MM.1S (cell line): ENCODE measurements at places on chromosomes 6 and 20.

DNA sequence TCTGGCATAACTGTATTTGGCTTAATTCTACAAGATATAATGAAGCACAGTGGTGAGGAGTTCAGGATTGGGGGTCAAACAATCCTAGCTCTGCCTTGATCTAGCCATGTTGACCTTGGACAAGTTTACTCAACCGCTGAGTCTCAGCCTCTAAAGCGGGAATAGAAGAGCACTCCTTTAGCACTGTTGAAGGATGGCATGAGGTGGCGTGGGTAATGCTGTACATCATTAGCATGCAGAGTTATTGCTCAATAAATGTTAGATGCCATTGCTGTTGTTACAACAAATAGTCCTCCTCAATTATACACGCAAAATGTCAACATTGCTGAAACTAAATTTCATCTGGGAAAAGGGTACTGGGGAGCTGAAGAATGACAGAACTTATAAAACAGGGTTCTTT lies 78.6 kb downstream of the KIF13A start:
- no peak for DNase-seq

GRCh38 chr6:135699705-135700104 lies 151.8 kb upstream of the PDE7B start:
- DNase-seq = no peak

GRCh38 chr6:42537536-42537935 lies 26.3 kb upstream of the UBR2 start:
- DNase-seq = no peak

- no peak for DNase-seq
These were observed 198.6 kb downstream of the ZDHHC14 start for GRCh38 chr6:157579467-157580031.

DNA sequence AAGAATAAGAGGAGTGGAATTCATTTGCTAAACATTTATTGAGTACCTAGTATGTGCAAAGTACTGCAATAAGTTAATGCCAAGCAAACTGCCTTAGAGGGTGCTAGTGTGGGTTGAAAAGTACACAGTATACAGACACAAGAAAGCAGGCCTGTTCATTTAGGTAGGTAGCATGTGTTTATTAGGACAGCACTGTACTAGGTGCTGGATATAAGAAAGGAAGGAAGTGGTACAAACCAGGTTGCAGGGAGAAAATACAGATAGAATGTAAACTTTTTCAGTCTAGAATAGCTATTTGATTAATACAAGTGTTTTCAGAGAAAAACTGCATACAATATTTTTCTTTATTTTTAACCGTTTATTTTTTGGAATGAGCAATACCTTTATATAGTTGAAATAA lies 68.1 kb downstream of the PHF20 start:
- DNase-seq = no peak

GRCh38 chr6:142334294-142334693 lies 32.5 kb downstream of the ADGRG6 start:
- no peak for DNase-seq

DNA sequence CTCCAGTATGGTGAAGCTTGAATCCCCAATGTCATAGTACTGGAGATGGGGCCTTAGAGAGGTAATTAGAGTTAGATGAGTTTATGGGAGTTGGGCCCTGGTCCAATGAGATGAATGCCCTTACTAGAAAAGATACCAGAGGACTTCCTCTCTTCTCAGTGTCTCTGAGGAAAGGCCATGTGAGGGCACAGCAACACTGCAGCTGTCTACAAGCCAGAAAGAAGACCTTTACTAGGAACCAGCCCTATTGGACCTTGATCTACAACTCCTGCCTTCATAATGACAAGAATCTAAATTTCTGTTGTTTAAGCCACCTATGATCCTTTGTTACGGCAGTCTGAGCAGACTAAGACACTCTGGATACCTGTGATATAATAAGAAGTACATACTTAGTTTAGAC lies 31.4 kb upstream of the AKAP7 start:
- DNase-seq = no peak

DNA sequence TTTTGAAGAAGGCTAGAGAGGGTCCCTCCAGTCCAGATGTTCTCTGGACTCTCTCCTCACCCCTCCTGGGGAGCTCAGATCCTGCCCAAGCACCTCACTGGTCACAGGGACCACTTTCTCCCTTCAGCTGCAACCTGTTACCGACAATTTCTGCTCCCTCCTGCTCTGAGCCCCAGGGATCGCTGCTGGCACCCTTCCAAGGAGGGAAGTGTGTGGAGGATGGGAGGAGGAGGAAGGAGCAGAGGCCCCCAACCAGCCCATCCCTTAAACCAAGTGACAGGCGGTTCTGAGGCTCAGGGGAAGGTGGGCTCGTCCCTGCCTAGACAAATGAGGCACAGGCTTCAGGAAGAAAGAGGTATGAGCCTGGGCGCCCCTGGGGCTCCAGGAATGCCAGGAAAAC lies 13.9 kb downstream of the PMEPA1 start:
- DNase-seq = no peak

- no peak for DNase-seq
These were observed 687.9 kb upstream of the CITED2 start for GRCh38 chr6:140062043-140063020.

DNA sequence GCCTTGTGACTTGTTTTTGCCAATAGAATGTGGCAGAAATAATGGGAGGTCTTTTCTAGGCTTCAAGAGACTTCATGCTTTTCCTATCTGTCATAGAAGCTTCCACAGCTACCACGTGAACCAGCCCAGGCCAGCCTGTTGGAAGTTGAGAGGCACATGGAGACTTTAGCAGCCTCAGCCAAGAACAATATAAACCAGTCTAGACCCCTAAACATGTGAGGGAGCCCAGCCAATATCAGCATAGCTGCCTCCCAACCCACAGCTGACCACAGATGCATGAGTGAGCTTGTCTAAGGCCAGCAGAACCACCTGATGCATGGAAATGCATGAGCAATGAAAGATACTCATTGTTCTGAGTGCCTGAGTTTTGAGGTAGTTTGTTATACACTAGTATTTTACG lies 540.7 kb upstream of the BTBD3 start:
- DNase-seq = no peak

DNA sequence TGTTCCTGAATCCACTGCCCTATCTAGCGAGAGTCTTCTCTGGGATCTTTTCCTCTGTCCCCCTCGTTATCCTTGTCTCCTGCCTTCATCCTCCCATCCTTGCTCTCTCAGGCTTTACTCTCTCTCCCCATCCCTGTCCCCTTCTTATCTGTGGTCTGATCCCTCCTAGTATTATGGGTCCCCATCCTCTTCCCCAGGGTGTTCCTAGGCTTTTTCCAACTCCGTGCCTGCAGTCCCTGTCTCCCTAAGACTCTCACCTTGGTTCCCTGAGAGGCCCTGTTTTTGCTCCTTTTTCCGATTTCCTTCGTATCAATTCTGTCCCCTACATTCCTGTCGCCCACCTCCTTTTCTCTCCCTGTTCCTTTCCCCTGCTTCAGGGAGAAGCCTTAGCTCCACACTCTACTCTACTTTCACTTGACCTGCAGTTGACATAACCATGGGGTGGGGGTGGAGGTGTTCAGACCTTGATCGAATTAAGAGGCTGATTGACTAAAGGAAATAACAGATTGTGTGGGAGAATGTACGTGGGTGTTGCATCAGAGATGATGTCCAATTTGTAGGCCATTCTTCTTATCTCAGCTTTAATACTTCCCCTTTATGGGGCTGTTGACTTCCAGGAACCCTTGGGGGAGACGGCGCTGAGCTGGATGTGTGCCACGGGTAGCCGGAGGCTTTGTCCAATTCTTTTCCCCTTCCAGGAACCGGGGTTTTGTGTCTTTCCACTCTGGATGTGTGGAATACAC lies 905 bp downstream of the PPARD start:
- DNase-seq = no peak

- DNase-seq = no peak
These were observed 217.0 kb downstream of the DLL1 start for GRCh38 chr6:170073846-170074245.

- no peak for DNase-seq
These were observed 197.4 kb upstream of the KCNG1 start for GRCh38 chr20:51220293-51220706.

DNA sequence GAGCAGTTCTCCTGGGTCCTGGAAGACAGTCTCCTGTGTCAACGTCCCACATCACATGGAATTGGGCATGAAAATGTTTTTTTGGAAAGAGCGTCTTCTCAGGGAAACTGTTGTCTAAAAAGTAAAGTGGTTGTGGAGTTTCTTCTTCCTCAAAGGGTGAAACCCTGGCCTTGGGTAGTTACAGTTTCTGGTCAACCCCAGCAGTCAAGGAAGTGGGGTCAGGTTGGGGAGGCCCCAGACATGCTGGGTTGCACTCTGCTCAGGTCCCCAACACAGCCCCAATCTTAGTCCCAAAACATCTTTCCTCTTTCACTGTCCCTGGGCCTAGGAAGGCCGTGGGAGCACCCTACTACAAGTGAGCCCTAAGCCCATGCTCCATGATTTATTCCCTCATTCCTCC lies 996 bp upstream of the NFKBIE start:
- no peak for DNase-seq

DNA sequence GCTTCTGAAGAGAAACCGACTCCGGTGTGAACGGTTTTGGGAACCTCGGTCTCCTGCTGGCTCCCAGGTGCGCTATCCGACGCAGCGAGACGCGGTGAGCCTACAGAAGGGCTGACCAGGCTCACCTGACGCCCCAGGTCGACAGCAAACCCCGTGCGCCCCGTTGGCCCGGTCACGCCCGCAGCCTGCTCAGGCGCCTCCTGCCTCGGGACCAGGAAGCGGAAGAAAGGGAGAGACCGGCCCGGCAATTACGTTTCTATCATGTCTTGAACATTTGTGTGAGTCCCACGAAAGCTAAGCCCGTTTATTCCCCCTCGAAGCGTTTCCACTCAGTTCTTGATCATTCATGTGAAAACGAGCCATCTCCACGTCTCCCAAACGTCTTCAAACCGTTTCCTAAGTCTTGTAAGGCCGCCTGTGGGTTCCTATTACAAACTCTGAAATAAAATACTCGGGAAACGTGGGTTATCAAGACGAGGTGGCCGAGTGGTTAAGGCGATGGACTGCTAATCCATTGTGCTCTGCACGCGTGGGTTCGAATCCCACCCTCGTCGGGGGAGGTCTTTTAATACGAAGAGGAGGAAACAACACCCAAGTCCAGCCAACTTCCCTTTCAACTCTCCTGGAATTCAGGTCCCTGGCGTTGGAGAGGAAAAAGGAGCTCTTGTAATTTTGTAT lies 150.5 kb upstream of the PRSS16 start:
- DNase-seq = no peak

GRCh38 chr20:54103067-54103761 lies 32.8 kb upstream of the BCAS1 start:
- peak; percentile 71 for DNase-seq

DNA sequence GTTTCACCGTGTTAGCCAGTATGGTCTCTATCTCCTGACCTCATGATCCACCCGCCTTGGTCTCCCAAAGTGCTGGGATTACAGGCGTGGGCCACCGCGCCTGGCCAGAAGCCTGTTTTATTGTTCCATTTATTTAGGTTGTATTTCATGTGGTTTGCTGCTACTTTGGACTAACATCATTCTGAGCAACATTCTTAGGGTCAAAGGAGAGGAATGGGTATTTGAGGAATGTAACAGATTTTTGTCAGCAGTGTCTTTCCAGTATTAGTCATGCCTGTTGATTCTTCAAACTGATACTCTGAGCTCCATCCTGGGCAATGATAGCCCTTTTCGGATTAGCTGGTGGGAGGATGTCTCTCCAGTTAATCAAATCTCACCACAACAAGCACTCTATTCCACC lies 213.0 kb upstream of the CITED2 start:
- no peak for DNase-seq

GRCh38 chr6:33744001-33744848 lies 2.5 kb downstream of the IP6K3 start:
- DNase-seq = peak; percentile 44

- DNase-seq = no peak
These were observed 18.6 kb downstream of the SMOC2 start for GRCh38 chr6:168459572-168459971.

GRCh38 chr20:51210084-51210483 lies 187.2 kb upstream of the KCNG1 start:
- DNase-seq = no peak

GRCh38 chr6:74075896-74076295 lies 379.9 kb downstream of the CD109 start:
- DNase-seq = no peak

- no peak for DNase-seq
These were observed 806.3 kb upstream of the GJE1 start for GRCh38 chr6:141326426-141326825.

DNA sequence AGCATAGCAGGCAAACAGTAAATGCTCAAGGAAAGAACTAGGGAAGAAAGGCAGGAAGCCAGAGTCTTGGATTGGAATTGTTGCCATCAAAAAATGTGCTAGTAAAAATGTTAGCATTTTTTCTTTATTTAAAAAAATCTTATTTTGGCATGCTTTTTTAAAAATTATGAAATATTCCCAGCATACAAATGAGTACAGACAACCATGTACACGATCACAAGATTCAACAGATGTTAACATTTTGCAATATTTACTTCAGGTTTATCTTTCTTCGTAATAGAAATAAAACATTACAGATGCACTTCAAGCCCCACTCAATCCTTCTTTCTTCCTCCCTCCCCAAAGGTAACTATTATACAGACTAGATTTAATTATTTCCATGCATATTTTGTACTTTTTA lies 27.4 kb upstream of the NOP56 start:
- DNase-seq = no peak

DNA sequence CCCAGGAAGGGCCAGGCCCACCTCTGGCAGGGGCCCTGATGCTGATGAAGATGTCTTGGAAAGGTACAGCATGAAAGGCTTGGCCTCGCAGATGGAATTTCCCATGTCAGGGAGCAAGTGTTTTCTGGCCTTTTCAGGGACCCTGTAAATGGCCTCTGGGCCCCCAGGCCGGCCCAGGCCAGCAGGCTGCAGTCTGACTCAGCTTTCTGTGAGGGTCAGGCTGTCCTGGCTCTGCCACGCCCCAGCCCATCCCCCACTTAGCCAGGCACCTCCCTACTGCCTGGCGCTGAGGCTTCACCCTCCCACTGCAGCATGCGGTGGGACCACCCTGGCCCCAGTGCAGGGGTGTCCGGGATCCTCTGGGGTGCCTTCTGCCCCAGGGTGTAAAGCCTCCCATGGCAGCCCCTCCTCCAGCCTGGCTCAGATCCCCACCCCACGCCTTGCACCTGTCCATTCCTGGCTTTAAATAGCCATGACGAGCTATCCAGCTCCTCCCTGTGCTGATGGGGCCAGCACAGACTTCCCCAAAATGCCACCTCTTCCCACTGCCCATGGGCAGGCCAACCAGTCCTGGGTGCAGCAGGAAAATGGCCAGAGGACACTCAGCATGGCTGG lies 35.6 kb upstream of the GATA5 start:
- no peak for DNase-seq

DNA sequence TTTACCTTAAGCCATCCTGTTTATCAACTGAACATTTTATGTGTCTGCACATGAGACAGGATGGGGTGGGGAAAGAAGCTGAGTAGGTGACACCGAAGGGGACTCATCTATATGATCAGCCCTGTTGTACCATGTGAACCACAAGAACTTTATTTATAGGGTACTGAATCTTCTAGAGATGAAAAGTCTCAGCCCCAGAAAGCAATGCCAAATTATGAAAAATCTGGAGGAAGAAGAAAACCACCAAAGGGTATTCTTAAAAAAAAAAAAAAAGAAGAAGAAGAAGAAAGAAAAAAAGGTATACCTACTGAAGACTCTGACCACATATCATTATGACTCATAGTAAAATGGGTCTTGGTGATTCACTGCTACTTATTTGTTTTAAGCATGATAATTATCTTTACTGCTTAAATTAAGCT lies 39.8 kb upstream of the HBS1L start:
- DNase-seq = no peak
